ENCODE measurements at places on chromosomes 7 and 10.

- DNase-seq = peak; percentile 11
These were observed 276.5 kb downstream of the MAGI2 start for GRCh38 chr7:79176859-79177477.

DNA sequence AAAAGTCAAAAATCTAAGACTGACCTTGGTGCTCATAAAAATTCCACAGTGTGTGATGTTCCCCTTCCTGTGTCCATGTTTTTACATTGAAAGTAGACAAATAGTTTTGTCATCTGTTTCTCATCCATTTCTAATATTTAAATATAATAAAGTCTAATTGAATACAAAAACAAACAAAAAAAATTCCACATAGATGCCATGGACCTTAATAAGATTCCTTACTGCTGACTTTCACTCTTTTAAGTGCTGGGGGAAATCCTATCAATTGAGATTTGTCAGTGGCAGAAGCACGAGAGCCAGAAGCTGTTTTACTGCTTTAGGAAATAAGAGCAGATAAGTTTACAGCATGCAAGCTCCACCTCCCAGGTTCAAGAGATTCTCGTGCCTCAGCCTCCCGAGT lies 310.0 kb downstream of the ABCA13 start:
- DNase-seq = no peak

DNA sequence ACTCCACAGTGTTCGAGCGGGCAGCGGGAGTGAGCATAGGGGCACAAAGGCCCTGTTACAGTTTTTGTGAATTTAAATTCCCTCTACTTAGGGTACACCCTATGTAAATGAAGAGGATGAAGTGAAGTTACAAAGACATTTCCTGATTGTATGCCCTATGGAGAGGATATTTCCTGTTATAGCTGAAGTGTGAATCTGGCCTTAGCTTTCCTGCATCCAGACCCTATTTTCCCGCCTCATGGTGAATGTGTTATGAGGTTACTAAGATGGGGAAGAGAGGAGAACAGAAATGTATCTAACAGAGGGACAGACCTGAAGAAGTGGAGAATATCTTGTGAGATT lies 37.8 kb upstream of the COMMD3 start:
- no peak for DNase-seq

GRCh38 chr10:22825841-22826240 lies 102.0 kb upstream of the ARMC3 start:
- DNase-seq = no peak

- DNase-seq = no peak
These were observed 524.5 kb downstream of the PARD3 start for GRCh38 chr10:34290412-34291081.

DNA sequence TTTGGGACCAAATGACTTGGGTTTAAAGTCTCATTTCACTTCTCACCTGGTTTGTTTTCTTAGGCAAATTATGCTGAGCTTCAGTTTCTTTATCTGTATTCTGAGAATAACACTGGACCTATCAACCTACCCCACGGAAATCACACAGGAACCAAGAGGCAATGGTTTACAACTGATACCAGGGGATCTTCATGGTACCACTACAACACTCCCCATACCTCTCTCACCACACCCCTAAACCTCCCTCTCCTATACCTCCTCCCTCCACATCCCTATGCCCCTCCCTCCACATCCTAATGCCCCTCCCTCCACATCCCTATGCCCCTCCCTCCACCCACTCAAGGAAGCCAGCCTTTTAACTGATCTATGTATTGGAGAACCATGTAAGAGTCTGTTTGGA lies 9.9 kb downstream of the FAM204A start:
- no peak for DNase-seq

DNA sequence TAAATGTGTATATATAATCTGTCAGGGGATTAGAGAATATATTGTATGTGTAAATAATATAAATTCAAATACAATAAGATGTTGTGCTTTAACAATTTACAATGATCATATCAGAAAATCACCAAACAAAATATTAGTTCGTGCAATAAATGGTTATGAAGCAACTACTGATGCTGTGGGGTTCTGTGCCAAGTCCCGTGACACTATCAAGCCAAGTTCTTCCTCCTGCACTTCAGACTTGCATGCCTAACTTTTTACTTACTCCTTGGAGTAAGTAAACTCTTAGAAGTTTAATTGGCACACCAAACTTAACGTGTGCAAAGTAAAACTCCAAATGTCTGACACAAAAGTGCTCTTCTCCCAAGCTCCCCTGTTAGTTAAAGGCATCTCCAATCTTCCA lies 26.5 kb upstream of the TMEM254 start:
- no peak for DNase-seq

DNA sequence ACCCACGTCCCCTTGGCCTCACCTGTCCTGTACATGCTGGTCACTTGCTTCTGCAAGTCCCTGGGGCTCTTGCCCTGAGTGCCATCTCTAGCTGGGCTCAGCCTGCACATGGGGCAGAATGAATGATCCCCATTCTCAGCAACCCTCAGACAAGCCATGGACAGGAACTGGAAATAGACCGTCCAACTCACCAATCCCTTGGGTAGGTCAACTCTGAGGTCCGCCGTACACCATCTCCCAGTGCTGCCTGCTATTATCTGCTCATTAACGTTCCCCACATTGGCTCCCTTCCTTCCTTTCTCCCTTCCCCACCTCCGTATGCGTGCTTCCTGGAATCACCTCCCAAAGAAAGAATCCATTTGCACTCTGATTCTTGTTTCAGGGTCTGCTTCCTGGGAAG lies 335.0 kb downstream of the SFMBT2 start:
- DNase-seq = no peak

GRCh38 chr10:121242741-121243608 lies 355.3 kb downstream of the FGFR2 start:
- no peak for DNase-seq

DNA sequence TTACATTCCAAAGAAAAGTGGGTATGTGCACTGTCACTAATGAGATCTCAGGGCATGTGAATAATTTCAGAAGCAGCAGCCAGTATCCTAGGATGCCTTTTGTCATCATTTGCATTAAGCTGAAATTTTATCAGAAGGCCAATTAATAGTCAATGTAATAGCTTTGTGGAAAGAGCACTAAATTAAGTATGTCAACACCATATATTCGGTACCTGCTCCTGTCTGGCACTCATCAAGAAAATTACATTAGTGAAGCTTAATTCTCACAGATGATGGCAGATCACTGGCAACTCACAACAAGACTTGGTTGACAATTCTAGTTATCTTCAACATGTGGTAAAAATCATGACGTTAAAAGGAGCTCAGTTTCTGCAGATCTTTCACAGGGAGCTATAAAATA lies 271.4 kb downstream of the PARD3 start:
- DNase-seq = no peak

- DNase-seq = no peak
These were observed 22.6 kb upstream of the TRIM8 start for GRCh38 chr10:102621443-102622325.

DNA sequence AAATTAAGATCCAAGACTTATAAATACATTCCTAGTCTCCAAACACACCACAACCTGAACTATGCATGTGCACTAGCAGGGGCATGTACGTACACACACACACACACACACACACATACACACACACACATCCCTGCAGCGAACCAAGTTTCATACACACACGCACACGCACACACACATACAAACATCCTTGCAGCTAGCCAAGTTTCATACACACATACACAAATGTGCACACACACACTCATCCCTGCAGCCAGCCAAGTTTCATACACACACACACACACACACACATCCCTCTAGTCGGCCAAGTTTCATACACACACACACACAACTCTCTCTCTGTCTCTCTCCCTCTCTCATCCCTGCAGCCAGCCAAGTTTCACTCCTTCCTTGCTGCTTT lies 82.7 kb upstream of the WIPF3 start:
- no peak for DNase-seq

DNA sequence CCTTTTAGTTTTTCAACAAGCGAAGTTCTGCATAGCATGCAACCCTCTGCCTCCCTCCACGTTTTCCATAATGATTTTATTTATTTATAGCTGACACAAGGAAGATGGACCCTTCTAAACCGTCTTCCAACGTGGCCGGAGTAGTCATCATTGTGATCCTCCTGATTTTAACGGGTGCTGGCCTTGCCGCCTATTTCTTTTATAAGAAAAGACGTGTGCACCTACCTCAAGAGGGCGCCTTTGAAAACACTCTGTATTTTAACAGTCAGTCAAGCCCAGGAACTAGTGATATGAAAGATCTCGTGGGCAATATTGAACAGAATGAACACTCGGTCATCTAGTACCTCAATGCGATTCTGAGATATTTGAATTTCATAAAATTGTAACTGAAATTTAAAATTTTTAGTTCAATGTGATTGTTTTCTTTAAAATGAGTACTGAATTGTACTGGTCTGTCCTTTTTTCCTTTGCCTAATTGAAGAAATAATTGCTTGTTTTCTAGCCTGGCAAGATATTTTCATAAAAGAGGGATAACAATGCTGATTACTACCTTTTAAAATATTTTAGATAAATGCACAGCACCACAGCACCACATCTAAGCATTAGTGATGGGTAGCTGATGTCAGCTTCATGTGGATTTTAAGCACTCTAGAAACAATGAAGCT lies 41.5 kb upstream of the SLC39A12 start:
- DNase-seq = peak; percentile 30

DNA sequence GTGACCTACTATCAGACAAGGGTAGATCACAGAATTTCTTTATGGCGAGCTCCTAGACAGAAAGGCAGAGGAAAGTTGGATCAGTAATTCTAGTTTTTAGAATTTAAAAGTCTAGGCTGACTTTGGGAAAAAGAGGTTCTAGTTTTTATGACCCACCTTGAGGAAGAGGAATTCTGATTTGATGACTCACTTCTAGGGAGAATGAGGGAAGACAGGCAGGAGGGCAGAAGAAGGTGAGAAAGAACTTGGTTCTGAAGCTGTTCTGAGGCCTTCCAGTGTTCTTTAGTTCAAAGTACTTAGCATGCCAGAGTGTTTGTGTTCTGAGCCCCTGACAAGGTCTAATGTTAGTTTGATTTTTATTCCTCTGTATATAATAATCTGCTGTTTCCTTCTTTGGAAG lies 97.2 kb downstream of the PODXL start:
- no peak for DNase-seq

- no peak for DNase-seq
These were observed 45.1 kb downstream of the INPP5F start for GRCh38 chr10:119770928-119771327.

DNA sequence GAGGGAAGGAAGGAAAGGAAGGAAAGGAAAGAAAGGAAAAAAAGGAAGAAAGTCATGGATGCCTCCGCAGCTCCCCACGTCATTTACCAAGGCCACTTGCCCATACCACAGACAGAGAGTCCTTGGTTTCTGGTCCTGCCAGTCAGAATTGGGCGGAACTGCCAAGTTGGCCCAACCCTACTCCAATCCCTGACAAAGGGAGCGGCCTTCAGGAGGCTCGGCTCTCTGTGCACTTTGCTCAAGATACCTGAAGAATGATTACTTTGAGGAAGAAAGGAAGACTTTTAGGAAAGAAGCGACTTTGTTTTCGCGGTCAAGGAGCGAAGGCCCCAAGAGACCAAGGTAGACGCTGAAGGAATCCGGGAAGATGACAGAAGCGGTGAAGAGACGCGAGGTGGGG lies 49.1 kb upstream of the FXYD4 start:
- DNase-seq = no peak

GRCh38 chr10:79980711-79981110 lies 31.8 kb upstream of the SFTPD start:
- no peak for DNase-seq

DNA sequence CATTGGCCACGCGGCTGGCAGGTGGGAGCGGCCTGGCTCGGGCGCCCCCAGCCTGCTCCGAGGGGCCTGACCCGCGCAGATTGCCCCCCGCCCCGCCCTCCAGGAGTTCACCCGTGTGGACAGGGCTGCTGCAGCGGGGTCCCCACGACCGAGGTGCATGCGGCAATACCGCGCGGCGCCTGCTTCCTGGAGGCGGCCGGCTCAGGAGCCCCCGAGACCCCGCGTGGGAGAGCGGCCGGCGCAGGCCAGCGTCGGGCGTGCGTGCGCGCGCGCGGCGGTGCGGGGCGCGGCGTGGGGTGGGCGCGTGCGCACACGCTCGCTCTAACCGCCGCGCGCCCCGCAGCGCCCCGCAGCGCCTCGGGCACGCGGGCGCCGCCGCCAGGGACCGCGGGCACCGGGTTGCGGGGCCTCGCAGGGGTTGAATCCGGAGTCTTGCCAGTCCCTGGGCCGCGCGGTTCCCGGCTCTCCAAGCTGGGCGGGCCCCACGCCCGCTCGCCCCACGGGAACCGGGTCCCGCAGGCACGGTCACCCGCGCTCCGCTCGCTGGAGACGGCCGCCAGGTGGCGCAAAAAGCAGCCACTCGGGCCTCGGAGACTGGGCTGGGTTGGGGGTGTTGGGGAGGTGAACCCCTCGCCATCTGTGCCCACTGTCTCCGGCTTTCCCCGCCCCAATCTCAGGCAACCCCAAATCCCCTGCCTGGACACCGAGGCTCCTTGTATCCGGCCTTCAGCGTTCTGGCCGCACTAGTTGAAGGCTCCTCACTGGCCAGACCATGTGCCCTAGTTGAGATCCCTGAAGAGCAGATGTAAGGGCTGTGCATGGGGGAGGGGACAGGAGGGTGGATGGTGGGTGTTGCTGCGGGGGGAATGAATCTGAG lies 1.3 kb upstream of the ACHE start:
- peak; percentile 41 for DNase-seq

- DNase-seq = no peak
These were observed 96.0 kb upstream of the DNAAF5 start for GRCh38 chr7:630539-630938.

- peak; percentile 78 for DNase-seq
These were observed 21.7 kb upstream of the MACC1 start for GRCh38 chr7:20238754-20239324.

GRCh38 chr10:105597312-105597711 lies 956.2 kb downstream of the SORCS3 start:
- DNase-seq = no peak

GRCh38 chr10:124802313-124802675 lies 675 bp downstream of the ABRAXAS2 start:
- peak; percentile 26 for DNase-seq

- DNase-seq = no peak
These were observed 45.0 kb upstream of the DIP2C start for GRCh38 chr10:734481-734880.

DNA sequence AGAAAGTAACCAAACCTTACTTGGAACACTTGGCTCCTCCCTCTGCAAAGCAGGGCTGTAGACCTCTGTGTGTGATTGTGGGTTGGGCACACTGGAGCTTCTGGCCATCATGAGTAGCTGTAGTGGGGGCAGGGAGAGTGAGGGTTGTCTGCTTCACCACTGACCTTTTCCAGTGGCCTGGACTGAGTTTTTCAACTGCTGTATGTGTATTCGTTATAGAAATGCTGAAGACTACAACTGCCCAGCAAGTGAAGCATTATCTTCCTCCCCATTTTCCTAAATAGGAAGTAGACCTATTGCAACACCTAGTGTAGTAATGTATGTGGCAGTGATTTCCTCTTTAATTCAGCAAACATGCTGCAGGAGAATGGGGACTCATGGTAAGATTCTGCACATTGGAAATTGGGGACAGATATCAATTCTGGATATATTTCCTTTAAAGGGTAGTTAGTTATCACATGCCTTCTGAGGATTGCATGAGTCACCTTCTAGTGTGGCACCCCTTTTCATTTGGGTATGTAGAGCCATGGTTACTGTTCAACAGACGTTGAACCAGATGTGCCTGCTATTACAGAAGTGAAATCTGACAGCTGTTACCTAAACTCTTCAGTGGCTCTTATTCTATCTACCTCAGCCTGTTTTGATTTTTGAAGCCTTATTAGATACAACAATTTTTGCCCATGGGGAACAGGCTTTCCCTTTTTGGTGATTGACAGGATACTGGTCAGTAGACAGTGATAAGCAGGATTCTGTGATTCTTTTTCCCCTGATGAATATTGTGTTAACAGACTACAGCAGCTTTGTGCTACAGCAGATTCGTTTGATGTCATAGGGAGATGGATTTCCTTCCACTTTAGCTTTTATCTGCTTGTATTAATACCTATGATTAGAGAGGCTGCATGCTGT lies 130.9 kb downstream of the SND1 start:
- DNase-seq = no peak
